ENCODE measurements at places on chromosomes 5 and 9.

DNA sequence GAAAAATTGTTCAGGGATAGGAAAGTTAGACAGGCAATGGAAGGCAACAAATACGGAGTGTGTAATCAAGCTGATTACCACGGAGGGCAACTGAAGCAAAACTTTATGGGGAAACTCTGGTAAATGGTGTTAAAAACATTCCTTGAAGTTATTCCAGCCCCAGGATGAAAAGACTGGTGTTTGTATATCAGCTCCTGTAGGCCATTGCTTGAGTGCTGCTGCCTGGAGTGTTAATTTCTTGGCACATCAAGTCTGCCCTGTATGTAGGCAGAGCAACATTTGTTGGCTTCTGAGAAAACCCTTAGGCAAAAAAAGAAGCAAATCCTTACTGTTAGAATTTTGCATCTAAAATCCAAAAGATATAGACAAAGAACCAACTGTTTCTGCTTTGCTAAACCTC lies 686.5 kb upstream of the ACO1 start:
- DNase-seq, result no peak

DNA sequence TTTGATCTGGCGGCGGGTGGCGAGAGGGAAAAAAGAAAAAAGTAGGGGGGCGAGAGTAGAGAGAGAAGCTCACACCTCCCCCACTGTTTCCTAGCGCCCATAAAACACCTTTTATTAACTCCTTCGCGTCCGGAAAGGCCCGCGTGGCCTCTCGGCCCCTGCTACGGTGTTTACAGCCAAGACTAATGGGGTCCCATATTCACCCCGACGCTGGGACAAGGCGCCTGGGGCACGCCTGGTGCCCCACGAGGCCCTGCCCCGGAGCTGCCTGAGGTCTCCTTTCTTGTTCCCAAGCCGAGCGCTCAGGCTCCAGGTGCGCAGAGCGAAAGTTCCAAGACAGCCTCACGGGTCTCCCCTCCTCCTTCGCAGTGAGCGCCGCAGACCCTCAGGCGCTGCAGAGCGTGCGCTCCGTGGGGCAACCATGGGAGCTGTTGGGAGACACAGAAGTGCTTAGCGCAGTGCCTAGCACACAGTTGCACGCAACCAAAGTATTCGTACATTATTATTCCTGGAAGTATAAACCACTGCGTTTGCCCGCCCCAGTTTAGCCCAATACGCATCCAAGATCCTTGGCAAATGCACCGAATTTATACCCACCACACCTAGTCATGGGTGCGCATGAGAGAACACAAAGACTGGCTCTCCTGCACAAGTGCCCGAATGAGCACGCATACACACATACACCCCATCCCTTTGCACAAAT lies 4.3 kb downstream of the HAND1 start:
- no peak for DNase-seq

DNA sequence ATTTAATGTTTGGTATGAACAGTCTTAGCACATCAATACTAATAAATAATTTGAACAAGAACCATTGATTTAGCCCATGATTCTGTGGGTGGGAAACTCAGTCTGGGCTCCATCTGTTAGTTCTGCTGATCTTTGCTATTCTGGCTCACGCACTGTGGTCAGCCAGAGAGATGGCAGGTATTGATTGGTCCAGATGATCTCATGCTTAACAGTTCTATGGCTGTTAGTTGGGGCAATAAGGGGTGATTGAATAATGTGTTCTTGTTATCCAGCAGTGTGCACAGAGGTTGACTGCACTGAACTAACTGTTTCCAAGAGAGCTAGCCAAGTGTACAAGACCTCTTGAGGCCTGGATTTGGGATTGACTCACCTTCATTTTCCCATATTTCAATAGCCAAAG lies 824.3 kb downstream of the SEMA5A start:
- no peak for DNase-seq

DNA sequence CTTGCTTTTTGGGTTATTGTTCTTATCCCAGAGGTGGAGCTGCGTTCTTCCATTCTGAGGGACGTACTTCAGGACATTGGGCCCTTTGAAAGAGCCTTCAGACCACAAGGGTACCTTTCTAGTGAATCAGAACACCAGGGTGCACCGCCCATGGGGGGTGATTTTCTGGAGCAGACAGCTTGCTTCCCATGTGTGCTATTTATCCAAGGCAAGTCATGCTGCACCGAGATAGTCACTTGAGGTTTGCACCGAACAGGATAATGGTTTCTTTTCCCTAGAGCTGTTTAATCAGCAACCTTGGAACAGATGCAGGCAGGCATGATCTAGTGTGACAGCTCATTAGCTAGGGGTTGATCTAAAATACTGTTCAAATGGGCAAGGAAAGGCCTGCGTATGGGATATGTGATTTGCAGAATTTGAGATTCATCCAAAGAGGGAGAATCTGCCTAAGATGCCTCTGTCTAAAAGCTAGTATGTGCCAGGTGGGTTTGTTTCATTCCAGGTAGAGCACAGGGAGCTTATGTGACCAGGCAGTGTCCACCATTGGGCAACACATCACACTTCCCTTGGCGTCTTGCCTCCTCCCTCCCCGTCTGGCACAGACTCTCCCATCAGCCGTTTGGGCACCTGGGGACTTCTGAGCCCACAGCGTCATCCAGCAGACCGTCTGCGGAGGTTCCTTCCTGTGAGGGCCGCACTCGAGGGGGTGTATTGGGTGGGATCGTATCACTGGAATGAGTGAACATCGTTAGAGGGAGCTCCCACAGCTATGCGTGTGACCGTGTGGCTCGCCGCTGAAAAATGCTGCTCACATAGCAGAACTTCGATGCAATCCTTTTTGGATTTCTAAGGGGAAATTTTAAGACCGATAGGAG lies 23.0 kb downstream of the ABL1 start:
- DNase-seq, result no peak
